Activated gamma-delta T cell treated with anti-CD3 and anti-CD28 coated beads, Interleukin-2, amount 50 U/mL, for 16 hours (primary cell): ENCODE measurements at places on chromosomes 3 and 15.

DNA sequence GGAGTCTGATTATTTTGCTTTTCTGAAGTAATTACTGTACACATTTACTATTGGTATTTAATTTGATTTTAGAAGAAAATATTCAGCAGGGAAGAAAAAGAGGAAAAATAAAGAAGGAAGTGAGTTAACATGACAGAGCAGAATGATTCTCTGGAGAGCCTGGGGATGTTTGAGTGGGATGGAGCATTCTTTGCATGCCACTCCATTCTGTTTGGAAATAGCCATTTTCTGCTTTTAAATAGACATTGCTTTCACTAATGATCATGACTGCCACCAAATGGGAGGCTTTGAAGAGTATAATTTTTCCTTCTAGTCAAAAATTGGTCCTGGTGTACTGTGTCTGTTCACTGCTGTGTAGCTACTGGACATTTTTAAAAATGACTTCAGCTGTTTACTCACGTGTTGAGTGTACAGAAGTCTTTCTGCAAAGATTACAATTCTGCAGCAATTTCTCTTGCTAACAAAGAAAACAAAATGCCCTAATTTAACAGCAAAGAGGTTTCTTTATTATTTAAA, 196.1 kb downstream of the RYR3 start:
- DNase-seq = no peak

GRCh38 chr15:70597056-70597603, 166.2 kb downstream of the UACA start:
- DNase-seq = no peak

DNA sequence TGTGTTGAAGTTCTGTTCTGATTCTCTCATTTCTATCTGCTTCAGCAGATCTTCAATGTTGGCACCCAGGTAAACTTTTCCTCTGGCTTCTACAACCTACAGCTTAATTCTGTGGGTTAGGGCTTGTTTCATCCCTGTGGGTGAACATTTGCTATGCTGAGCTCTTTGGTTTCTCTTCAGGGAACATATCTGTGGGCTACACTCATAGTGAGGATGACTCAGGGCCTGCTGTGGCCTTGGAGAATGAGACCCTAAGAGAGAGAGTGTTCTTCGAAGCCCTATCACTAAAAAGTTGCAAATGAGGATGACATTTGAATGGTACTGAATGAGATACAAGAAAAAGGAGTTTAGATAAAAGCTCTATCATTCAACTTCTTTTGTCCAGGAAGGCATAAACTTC, 346.2 kb upstream of the CBLB start:
- no peak for DNase-seq

DNA sequence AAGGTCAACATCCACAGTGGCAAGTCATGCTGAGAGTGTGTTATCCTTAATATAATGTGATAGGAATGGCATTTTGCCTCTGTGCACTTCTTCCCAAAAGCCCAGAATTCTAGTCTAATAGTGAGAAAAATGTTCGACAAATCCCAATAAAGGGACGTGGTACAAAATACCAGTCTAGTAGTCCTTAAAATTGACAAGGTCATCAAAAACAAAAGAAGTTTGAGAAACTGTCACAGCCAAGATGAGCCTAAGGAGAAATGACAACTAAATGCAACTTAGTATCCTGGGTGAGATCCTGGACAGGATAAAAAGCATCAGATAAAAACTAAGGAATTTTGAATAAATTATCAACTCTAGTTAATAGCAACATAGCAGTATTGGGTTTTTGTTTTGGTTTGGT, 14.4 kb upstream of the ATP13A4 start:
- no peak for DNase-seq

DNA sequence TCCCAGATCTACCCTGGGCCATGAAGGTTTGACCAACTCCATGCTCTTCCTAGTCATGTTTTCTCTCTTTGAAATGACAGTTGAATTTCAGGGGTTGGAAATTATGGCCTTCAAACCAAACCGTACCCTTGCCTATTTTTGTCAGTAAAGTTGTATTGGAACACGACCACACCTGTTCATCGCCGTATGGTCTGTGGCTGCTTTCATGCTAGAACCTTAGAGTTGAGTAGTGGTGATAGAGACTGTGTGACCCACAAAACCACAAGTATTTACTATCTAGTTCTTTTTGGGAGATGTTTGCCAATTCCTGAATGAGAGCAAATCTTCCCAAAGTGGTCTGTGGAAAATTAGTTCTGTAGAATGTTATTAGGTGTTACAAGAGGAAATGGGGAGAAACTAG, 24.0 kb upstream of the STARD5 start:
- no peak for DNase-seq

- no peak for DNase-seq
These were observed 67.3 kb upstream of the GLCE start for GRCh38 chr15:69093127-69093526.

GRCh38 chr15:57395292-57395691, 19.0 kb downstream of the CGNL1 start:
- DNase-seq = no peak
